ENCODE measurements at places on chromosomes 6 and 20. TPM values are rescaled to one million over a fixed set of nuclear protein-coding genes. Genes with fewer than 3 reads are reported as not detected.

The COL10A1 gene
- not detected for total RNA-seq

The CALHM6 gene
- total RNA-seq: not detected

The ATF6B gene
- 25.5 TPM for total RNA-seq

The FOXF2 gene
- 21.7 TPM for total RNA-seq

The SMOC2 gene
- total RNA-seq: not detected

The ANKRD60 gene
- not detected for total RNA-seq

The HSPA1L gene
- total RNA-seq: 1.1 TPM

The LY6G6D gene
- total RNA-seq: not detected

The SLC35F1 gene
- 0.06 TPM for total RNA-seq

The FILIP1 gene
- 0.30 TPM for total RNA-seq
